Dorsolateral prefrontal cortex (tissue), 122 donors: ENCODE measurements at places on chromosomes 7 and 10.

DNA sequence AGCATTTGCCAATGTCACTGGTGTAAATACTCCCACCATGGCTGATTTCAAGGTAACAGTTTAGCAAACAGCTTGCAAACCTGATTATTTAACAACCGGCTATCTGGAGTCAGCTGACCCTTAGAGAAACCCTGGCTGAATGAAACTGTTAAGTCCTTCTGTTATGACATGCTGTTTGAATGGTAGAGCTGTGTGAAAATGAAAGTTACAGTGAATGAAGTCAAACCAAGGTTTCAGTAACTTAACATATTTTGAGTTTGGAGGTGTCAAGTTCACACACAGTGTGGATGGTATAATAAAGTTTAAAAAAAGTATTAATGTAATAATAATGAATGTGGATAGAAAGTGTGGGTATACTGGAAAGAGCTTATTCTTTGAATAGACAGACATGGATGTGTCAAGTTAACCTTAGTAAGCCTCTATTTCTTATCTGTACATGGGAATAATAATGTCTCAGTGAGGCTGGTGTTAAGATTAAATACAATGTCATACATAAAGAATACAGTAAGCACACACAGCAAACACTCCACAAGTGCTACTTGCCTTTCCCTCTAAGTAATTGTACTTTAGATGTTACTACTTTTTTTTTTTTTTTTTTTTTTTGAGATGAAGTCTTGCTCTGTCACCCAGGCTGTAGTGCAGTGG lies 150.4 kb downstream of the TAX1BP1 start:
- no peak for DNase-seq

- DNase-seq = no peak
Observed at GRCh38 chr10:120385992-120386391, 71.0 kb upstream of the PLPP4 start.

GRCh38 chr7:1669954-1670893 lies at the start of gene ELFN1:
Gene ELFN1, plus strand, starts transcription at chr7:1670277. Its CDS starts 74,320 bp downstream, at chr7:1744597.
- DNase-seq = peak; percentile 36

DNA sequence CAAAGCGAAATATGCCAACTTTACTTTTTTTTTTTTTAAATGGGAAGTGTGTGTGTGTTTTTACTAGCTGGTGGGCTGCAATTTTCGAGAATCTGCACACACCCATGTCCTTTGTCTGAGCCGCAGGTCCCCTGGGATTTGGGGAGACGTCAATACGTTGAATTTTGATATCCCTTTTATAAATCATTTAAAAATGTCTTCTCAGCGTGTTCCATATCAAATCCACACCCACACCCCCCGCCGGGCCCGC lies 404 bp upstream of the FMC1 start:
- DNase-seq = no peak

DNA sequence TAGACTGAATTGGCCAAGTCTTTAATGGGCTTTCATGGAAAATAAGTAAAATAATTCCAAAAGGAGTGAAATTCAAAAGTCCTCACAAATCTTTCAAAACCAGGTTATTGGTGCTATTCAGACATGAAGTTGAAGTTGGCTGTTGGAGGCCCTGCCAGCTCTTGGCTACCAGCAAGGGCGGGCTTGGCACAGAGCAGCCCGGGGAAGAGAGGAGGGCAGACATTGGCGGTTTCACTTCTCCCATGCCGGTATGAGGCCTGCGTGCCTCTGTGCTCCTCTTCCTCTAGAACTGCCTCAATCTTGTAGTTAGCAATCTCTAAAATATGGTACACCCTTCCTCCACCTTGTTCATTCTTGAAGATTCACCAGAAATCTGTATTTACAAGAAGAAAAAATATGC lies 16.4 kb upstream of the NPS start:
- no peak for DNase-seq

- DNase-seq = no peak
Observed at GRCh38 chr10:71392791-71393781, 3.6 kb upstream of the CDH23 start.

DNA sequence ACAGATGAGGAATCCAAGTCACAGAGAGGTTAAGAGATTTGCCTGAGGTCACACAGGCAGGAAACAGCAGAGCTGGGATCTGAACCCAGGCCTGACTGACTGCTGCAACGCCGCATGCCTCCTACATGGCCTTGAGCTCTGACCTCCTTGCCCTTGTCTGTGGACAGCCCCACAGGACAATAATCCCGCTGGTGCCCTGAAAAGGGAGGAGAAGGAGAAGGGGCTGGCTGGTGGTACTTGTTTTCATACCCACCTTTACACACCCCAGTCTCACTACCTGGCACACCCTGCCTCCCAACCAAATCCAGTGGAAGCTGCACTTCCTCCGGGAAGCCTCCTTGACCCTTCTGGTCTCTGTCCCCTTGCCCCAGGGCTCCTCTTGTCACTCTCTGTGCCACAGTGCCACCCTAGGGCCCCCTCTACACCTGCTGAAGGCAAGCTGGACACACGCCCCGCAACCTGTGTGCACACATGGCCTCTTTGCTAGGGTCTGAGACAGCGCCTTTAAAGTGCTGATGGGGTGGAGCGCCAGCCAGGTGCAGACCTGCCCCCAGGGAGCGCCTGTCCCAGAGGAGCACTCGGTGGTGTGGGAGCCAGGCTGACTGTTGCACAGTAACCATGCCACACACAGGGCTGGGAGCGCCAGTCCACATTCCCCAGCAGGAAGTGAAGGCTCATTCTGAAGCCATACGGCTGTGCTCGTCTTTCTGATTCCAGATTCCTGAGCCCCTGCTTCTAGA lies 38.6 kb downstream of the ZCCHC24 start:
- no peak for DNase-seq

GRCh38 chr7:131370523-131370968 lies 42.9 kb downstream of the MKLN1 start:
- DNase-seq = no peak

DNA sequence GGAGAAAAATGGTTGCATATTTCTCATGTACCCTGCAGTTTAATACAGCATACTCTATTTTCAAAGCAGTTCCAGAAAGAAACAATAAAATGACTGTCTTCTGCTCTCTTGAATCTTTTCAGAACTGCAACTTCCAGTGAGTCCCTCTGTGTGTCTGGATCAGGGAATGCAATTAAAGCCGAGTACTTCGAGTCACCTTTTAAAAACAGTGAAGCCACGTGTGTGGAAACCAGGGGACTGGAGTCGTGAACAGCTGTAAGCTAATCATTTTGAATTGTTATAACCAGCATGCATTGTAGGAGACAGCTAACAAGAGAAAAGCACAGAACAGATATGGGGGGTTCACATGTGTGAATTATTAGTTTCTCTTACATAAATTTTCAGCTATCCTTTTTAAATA lies 109.1 kb downstream of the CPED1 start:
- no peak for DNase-seq

GRCh38 chr10:77763453-77764430 lies 126.1 kb upstream of the KCNMA1 start:
- no peak for DNase-seq

DNA sequence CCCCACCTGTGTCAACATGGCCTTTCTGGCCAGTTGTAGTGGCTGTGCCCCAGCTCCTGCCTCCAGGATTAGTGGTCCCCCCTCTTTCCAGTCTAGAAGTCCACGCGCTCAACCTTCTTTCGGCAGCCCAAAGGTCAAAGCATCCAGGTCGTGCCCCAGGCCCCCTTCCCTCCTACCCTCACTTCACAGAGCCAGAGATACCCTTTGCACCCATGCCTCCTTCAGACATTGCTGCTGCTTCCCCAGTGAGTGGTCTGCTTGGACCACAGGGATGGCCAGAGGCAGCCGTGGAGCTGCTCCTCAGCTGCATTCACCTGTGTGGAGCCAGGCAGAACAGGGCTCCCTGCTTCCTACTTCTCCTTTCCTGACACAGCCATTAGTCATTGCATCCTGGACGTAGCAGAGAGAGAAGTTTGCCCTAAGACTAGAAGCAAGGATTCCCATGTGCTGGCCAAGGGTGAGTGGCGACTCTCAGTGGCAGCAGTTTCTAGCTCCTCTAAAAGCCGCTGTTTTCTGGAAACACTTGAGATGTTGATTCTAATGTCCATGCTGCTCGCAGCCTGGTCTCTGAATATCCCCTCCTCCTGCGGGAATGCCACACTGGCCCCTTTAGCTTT lies 243.1 kb upstream of the SHH start:
- DNase-seq = no peak

DNA sequence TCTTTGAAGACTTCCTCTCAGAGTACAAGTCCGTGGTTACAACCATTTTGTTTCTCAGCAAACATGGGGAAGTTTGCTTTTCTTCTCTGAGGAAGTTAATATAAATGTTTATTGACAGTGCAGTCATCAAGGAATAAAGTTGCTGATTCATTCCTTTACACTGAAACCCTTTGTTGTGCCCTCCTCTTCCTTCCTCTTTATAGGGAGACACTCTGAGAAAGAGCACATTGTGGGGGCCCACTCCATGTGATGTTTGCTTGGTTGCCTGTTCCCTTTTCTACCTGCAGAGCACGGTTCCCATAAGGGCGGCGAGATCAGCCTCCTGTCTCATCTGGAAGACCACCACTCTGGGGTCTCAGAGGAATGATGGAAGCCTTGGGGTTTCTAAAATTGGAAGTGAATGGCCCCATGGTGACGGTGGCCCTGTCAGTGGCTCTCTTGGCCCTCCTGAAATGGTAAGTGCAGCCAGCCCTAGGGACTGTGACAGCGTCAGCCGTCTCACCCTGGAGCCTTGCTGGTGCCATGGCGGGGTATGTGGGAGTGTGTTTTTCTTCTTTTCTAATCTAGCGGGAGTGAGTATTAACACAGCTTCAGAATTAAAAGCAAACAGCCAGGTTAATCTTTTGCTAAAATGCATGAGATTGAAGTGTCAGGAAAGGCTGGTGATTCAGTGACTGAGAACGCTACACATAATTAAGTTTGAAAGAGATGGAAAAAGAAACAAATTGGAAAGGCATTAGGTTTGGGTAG lies at the start of gene TBXAS1:
Gene TBXAS1, plus strand, starts transcription at position 240 of the 750 bp plus-strand sequence. Its CDS starts 127 bp downstream, at position 367.
- no peak for DNase-seq

GRCh38 chr10:75450075-75450445 lies 18.6 kb downstream of the LRMDA start:
- DNase-seq = no peak

DNA sequence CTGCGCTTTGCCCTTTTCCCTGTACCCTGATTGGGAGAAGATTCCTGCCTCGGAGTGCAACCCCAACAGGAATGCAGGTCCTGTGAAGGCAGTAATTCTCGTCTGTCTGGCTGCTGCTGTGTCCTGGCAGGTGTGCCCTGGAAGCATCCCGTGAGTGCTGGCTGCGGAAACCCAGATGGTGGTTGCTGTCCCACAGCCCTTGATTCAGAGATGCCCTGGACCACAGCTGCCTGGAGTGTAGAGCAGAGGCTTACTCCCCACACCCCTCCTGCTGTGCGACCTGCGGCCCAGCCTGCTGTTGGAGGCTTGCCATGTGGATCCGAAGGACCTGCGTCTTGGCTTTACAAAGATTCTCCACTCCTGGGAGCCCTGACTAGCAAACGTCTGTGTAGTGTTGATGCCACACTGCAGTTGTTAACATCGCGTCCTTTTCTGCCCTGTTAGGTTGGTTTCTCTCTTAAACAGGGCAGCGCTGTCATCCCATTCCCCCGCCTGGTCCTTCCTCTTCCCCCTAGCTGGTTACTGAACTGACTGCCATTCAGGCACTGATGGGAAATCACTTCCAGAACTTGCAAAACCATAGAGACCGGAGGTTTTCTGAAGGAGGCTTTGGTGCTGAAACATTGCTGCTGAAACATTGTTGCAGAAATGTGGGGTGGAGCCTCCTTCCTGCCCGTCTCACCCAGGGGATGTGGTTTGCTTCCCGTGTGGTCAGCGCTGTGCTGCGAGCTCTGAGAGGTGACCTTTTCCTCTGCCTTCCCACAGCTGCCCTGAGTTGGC lies 53.3 kb downstream of the DNAJB6 start:
- DNase-seq = no peak

DNA sequence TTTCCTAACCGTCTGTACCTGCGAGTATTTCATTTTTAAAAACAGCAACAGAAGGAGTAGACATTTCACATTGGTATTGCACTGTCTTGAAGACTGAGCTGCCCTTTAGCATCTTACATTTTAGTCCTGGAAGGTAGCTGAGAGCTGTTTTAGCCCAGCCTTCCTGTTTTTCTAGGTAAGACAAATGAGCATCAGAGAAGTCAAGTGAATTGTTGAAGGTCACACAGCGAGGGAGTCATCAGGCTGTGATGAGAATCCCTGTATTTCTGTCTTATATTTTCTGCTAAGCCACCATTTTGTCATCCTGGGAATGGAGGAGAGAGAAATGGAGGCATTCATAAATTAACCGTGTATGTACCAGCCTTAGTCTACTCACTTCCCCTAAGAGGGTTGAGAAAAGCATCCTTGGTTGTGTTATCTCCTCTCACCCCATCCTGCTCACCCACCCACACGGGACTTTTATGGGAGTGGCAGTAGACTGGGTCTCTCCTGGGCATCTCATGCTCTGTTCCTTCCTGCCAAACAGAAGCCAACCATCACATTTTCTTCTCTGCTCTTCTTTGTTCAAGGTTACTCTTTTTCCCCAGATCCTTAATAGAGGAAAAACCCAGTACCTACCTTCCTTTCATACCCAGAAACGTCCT lies 8.5 kb downstream of the RBM20 start:
- DNase-seq = no peak

DNA sequence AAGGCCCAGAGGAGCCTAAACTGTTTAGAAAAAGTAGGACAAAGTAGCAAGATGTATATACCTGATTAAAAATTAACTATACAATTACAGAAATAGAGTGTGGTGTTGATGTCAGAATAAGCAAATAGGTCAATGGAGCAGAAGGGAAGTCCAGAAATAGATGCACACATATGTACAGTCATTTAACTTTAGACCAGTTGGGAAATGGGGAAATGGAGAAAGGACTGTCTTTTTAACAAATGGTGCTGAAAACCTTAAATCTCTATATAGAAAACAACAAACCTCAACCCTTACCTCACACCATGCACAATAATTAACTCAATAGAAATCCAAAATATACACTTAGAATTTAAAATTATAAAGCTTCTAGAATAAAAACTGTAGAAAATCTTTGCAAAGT lies 72.2 kb downstream of the CH25H start:
- DNase-seq = no peak

DNA sequence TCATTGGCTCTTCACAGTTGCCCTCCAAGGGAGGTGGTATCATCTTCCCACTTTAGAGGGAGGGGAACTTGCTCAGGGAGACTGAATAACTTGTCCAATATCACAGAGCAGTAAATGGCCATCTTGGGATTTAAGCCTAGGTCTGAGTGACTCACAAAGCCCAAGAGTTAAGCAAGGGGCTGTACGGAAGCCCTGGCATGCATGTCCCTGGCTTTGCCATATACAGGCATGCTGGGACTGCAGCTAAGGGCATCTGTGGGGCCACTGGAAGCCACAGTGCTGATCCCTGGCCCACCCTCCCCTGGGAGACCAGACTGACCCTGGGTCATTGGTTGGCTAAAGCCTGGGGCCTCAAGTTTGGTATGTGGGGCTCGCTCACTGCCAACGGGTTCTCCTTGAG lies 3.1 kb downstream of the VSIR start:
- DNase-seq = no peak

- no peak for DNase-seq
Observed at GRCh38 chr7:142962991-142963390, 828 bp upstream of the KEL start.
